ENCODE measurements at places on chromosomes 2 and 18.
A peak's percentile ranks its signal among the peaks of the same experiment; 100 is the strongest.

GRCh38 chr2:113038291-113038690 is 14.4 kb downstream of the IL36B start:
- DNase-seq: no peak

DNA sequence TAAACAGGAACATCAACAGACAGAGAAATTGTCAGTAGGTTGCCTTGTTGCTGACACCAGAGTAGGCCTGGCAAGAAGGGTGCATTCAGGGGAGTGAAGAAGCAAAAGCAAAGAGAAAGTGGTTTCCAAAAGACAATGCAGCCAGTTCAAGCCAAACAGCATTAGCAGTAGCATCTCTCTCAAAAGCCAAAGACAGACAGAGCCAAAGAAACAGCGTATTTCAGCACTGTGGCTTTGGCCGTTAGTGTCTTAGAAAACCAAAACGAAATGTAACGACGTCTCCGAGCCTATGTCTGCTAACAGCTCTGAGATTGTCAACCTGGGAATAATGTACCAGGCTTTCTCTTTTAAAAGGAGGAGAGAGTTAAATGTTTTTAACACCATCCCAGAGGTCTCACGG is 178.6 kb downstream of the NRP2 start:
- DNase-seq: no peak

- DNase-seq: no peak
Measured at GRCh38 chr2:191333911-191334357, 88.7 kb downstream of the MYO1B start.

DNA sequence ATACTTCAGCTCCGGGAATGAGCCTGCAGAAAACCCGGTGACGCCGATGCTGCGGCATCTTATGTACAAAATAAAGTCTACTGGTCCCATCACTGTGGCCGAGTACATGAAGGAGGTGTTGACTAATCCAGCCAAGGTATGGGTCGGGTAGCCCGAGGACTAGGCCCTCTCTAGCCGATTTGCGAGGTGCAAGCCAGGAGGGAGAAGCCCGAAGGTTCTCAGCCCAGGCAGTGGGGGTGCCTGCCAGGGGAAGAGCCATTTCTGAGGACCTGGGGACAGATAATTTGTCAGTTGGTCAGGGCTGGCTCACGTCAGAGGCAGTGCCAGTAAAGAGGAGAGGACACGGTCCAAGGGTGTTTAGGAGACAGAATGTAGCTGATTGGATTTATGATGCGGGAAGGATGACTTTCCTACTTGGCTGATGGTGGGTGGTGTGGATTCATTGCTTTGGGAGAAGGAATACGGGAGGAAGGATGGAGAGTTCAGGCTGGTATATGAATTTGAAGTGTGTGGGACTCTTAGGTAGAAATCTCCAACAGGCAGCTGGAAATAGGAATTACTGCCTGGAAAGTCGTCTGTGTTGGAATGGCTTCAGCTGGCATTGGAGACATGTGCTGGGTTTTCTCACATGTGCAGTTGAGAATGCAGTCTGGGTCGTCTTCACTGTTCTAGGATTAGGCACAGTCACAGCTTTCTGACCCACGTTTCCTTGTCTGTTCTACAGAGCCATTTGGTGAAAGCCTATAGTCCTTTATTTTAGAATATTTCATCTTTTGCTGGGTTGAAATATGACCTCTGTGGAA is 874 bp downstream of the NDUFAF7 start:
- peak; percentile 35 for DNase-seq

- DNase-seq: no peak
Measured at GRCh38 chr2:85720533-85720932, 26.4 kb downstream of the GNLY start.

Data from SW480 (cell line).